ENCODE measurements at places on chromosomes 4 and X.

DNA sequence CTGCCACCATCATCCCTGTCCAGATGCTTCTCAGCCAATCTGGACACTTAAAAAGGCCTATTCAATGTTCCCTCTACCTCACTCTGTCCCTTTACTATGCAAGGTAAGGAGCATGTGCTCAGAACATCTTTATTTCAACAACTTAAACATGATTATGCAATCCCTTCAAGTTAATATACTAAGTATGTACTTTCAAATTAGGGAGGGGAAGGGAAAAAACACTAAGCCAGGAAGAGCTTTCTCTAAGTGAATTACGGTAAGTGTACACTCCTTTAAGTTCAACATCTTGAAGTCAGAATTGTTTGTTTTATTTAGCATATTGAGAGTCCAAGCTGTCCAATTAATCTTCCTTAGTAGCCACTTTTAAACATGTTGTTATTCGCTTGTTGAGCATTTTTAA lies 14.1 kb downstream of the SLC10A7 start:
- no peak for DNase-seq

- DNase-seq = peak; percentile 56
These were observed 488 bp downstream of the TBC1D25 start for GRCh38 chrX:48540028-48540375.

DNA sequence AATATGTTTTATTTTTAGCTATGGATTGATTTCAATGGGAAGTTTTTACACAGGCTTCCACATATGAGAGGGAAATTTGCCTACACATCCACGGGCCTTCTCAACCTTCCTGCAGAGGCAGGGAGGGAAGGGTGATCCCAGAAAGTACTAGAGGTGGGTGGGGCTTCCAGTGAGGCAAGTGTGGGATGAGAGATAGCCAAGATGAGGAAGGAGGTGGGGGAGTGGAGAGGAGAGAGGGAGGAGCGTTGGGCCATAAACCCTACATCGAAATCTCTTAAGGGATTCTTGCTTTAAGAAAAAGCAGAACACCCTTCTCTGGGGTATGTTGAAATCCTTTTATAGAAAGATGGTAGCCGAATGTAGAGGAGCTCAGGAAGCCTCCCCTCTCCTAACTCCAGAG lies 19.0 kb downstream of the NKX6-1 start:
- DNase-seq = no peak

GRCh38 chr4:3531318-3531878 lies 824 bp downstream of the LRPAP1 start:
- DNase-seq = no peak

- DNase-seq = peak; percentile 63
These were observed at the start of gene KLHL13 for GRCh38 chrX:118116713-118117550. TSS of gene KLHL13 (minus strand) at chrX:118116810. CDS start at chrX:118028473, 88,337 bp downstream.

DNA sequence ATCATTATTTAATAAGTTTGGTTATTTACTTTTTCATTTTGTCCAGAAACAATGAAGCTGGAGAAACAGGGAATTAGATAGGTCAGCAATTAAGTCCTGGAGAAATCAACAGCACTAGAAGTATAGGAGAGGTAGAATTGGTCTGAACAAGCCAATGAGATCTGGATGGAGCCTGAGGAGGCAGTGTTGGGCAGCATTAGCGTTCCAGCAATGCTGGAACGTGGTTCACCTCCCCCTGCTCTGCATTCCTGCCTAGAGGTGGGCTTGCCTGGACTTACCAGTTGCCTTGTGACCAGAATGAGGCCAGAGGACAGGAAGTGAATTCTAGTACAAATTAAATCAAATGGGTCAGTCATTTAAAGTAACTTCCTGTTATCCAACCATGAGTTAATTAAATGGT lies 4.6 kb downstream of the RASSF6 start:
- no peak for DNase-seq

DNA sequence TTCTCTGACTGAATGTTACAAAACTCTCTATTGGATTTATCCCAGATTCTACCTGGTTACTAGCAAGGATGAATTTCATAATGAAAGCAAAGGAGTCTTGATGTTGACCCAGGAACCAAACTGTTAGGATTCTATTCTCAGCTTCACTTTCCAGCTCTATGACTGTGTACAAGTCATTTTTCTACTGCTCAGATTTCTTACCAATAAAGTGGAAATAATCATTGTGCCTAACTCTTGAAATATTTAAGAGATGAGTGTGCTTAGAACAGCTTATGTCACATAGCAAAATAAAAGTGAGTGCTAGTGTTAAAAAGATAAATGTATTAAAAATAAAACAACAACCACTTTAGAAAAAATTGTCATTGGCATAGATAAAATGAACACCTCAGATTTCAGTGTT lies 45.6 kb downstream of the EPHA5 start:
- DNase-seq = no peak

GRCh38 chrX:84469226-84469625 lies 33.0 kb downstream of the HDX start:
- DNase-seq = no peak

All from GM13976 (cell line).